Frontal cortex (tissue), 4 donors: ENCODE measurements at places on chromosomes 12 and 14.

GRCh38 chr14:106848330-106849121 is 1322.1 kb downstream of the TMEM121 start:
- no peak for DNase-seq

GRCh38 chr14:104818714-104819161 is 17.8 kb downstream of the ZBTB42 start:
- DNase-seq, result no peak

- DNase-seq, result no peak
Observed at GRCh38 chr12:102781117-102781516, 135.9 kb downstream of the PAH start.

DNA sequence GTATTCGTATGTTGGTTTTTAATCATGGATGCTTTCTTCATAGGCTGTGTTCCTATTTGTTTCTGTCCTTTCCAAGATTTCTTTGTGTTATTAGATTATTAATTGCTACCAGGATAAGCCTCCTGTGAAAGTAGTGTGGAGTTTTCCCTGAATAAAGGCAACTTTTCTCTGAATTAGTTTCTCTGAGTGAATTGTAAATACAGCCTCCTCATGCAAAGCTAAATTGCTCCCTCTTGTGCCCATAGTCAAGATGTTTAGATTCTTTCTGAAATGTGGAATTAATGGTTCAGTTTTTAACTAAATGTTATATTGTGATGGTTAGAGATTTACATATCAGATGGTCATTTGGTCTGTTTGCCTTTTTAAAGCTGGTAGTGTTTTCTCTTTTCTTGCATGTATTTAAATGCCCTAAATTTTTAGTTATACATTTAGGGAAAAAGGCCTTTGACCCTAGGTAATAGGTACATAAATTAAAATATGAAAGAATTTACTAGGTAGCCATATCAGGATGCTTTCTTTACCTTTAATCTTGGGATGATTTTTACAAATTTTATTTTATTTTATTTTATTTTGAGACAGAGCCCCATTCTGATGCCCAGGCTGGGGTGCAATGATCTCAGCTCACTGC is 8.9 kb downstream of the APAF1 start:
- peak; percentile 58 for DNase-seq

GRCh38 chr14:77077040-77077439 is 21.0 kb upstream of the CIPC start:
- no peak for DNase-seq

- no peak for DNase-seq
Observed at GRCh38 chr12:64646318-64646717, 36.0 kb downstream of the RASSF3 start.

- peak; percentile 67 for DNase-seq
Observed at GRCh38 chr14:70045844-70046535, 142.8 kb downstream of the SLC8A3 start.
